ENCODE measurements at places on chromosomes 2 and 18.

DNA sequence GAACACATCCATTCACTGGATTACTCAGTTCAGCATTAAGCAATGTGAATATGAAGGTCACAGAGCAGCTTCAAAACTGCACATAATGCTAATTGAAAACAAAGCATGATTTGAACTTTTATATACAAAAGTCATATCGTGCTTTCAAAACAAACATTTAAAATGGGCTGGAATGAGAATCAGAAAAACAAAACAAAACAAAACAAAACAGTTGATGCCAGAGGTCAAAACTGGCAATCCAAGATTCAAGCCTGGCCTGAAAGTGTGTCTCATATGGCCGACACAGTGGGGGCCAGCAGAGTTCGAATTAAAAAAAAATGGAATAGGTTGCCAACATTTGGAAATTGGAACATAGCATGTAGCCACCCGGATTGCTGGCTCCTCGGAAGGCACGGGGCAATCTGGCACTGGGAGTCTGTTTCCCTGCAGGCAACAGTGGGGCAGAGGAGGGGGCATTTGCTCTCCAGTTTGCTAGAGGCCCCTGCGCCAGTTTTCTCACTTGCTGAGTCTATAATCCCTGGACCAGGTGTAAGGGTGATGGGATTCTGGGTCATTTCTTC is 294.4 kb downstream of the ZNF521 start:
- DNase-seq: no peak

DNA sequence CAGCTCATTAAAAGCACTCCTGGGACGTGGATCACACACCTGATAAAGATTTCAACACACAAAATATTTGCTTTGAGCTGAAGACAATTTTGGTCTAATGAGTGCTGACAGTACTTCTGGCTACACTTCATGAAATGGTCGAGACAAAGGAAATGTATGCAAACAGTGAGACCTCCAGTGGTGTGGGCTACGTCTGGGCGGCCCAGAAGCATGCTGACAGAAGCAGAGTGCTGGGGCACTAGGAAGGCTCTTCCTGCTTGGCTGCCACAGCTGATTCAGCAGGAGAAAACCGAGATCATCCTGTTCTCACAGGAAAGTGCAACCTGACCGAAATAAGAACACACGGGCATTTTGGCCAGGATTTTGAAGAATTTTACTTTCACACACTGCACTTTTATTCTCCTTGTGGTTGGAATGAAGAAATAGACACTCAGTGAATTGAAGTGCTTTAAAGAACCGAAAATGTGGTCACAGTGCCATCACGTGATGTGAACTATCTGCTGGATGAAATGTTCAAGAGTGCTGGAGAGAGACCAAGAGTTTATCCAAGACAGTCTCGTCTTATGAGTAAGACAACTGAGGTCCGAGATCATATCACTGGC is 149.5 kb downstream of the CCBE1 start:
- no peak for DNase-seq

- no peak for DNase-seq
These were observed 23.2 kb upstream of the ACSL3 start for GRCh38 chr2:222837643-222838056.

- no peak for DNase-seq
These were observed 1035.8 kb upstream of the FANCL start for GRCh38 chr2:59276917-59277316.

DNA sequence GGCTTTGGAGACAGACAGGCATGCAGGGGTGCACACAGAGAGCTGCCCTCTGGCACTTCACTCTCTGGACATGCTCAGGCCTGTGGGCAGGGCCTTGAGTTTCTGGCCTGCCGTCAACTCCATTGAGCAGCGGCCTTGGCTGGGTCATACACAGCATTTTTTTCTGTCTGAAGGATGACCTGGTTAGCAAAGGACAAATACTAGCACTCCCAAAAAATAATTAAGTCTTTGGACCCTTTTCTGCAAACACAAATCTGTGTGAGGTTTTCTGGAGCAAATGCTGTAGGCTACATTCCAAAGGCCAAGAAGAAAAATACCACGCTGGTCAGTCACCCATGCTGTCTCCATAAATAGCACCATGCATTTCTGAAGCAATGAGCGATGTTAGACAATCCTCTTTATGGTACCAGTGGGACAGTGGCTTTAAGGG is 124.7 kb upstream of the CTAGE1 start:
- DNase-seq: no peak

DNA sequence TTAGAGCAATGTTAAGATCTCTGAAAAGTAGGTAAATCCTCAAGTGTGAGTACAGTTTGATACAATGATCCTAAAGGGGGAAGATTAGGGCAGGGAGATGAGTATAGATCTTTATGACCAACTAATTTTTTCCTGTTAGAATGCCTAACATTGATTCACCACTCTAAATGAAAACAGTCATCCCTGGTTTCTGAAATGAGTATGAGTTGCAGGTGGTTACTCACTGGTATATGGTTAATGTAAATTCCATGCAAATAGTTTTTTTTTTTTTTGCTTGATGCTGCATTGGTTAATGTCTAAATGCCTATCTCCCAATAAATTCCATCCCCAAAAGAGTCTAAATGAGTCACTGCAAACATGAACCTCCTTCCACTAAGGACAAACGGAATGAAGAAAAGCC is 55.0 kb upstream of the SERPINB2 start:
- no peak for DNase-seq

- no peak for DNase-seq
These were observed 22.1 kb downstream of the EHD3 start for GRCh38 chr2:31255911-31256571.

DNA sequence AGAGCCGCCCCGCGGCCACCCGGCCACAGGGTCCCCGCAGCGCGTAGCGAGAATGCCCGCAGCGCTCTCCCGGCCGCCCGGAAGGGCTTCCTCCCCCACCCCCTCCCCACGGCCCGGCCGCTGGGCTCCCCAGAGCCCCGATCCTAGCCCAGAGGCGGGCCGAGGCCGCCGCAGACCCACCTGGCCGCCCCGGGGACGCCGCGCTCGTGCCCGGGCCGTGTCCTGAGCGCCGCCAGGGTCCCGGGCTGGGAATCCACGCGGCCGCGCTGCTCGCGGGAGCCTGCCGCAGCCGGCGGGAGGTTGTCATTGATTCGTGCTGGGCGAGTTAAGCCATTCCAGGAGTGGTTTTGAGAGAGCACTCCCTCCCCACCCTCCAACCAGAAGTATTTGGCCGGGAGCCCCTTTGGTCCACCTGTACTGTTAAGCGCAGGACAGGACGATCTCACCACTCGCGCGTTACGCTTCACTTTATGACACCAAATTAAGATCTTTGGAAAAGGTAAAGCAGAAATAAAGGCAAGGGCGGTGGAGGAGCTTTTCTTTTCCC is 206.4 kb upstream of the SMAD2 start:
- DNase-seq: no peak

Measured in activated CD8-positive, alpha-beta memory T cell treated with anti-CD3 and anti-CD28 coated beads, Interleukin-2, amount 50 U/mL, for 48 hours (primary cell).